ENCODE measurements at places on chromosomes 7 and 10.

DNA sequence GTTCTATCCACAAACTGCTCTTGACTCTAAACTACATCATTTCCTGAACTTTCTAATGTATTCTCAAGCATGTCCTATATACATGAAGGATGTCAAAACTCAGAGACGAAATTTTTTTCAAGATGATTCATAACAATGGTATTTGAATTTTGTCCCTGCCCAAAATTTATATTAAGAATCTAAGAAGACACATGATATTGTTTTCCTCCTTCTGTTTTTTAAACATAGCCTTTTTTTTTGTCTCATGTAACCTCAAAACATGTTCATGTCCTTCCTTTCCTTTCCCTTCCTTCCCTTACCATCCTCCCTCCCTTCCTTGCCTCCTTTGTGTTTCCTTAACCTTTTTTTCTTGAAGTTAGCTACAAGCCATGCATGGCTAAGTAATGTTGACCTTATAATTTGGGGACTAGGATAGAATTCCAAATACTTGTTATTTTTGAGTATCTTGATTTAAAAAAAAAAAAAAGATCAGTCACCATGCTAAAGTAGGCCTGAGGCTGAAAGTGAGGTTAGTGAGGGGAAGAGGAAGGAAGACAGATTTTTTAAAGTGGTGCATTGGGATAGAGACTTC lies 163.0 kb downstream of the SUGCT start:
- no peak for DNase-seq

GRCh38 chr10:7498111-7498510 lies 87.3 kb upstream of the SFMBT2 start:
- DNase-seq = no peak

GRCh38 chr7:121138262-121138933 lies 149.9 kb downstream of the CPED1 start:
- no peak for DNase-seq

- no peak for DNase-seq
Measured at GRCh38 chr10:6198171-6198570, 4.6 kb upstream of the PFKFB3 start.

DNA sequence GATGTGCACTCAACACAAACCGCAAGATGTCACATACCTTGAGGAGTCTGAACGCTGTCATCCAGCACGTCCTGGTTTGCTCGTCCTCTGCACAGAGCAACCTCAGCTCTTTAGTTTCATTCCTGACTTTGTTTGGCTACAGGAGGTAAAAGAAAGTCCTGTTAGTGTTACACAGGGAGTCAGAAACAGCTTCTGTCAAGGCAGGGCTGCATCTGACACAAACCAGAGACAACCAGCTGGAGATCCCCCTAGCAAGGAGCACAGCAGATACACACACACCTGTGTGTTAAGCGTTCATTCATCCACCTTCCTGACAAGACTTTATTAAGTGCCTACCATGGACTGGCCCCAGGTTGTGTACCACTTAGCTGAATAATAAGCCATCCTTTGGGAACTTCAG lies 47.5 kb upstream of the DDC start:
- no peak for DNase-seq

DNA sequence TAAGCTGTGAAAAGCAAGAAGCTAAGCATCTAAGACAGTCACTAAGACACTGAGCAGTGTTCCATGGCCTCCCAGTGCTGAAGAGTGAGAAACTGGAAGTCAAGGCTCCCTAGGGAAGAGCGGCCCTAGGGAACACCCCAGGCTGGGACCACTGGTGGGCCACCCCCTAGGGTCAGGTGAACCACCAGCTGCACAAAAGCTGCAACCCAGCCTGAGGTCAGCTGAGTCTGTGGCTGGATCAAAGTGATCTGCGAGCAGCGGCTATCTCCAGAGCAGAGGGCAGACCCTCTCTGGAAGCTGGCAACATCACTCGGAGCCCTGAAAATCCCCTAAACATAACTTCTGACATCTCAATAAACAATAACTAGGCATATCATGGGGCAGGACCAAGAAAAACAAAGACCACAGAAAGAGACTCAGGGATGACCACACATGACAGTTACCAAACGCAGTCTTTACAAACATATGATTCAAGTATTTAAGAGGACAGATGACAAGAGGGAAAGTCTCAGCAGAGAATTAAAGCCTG lies 125.8 kb downstream of the DLG5 start:
- no peak for DNase-seq

DNA sequence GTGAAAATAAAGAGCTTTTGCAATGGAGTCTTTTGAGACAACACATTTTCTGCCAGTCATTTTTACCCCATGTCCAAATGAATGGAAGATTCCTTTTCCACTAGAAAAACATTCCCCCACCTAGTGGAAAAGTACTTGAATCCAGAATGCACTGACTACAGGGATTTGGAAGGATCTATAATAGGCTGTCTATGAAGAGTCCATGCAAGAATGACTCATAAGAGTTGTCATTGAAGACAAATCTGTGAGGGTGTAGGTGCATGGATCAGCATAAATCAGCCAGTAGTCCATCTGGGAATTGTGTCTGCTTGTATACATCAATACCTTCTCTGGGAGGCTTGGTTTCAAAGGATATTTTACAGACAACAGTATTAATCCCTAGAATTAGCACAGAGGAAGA lies 32.5 kb upstream of the TRUB1 start:
- no peak for DNase-seq

GRCh38 chr7:10483671-10484070 lies 490.0 kb upstream of the PHF14 start:
- DNase-seq = no peak

- no peak for DNase-seq
Measured at GRCh38 chr7:17663061-17663675, 277.1 kb downstream of the SNX13 start.

DNA sequence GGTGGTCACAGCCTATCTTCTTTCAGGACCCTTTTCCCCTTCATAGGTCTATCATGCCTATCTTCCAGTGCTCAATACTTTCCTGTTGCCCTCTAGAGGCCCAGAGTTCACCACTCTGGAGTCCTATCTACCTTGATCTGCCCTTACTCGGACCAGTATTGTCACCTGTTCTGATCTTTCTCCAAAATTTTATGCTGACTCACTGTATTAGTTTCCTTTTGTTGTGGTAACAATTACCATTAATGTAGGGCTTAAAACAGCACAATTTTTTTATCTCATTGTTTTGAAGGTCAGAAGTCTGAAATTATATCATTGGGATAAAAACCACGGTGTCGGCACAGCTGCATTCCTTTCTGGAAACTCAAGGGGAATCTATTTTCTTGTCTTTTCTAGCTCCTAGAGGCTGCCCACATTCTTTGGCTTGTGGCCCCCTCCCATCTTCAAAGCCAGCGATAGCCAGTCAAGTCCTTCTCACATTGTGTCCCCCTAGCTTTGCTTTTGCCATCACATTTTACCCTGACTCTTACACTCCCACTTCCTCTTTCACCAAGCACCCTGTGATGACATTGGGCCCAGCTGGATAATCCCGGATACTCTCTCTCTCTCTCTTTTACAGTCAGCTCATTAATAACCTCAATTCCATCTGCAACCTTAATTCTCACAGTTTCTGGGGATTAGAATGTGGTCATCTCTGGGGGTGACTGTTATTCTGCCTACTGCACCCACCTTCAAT lies 54.6 kb downstream of the TFAM start:
- no peak for DNase-seq

DNA sequence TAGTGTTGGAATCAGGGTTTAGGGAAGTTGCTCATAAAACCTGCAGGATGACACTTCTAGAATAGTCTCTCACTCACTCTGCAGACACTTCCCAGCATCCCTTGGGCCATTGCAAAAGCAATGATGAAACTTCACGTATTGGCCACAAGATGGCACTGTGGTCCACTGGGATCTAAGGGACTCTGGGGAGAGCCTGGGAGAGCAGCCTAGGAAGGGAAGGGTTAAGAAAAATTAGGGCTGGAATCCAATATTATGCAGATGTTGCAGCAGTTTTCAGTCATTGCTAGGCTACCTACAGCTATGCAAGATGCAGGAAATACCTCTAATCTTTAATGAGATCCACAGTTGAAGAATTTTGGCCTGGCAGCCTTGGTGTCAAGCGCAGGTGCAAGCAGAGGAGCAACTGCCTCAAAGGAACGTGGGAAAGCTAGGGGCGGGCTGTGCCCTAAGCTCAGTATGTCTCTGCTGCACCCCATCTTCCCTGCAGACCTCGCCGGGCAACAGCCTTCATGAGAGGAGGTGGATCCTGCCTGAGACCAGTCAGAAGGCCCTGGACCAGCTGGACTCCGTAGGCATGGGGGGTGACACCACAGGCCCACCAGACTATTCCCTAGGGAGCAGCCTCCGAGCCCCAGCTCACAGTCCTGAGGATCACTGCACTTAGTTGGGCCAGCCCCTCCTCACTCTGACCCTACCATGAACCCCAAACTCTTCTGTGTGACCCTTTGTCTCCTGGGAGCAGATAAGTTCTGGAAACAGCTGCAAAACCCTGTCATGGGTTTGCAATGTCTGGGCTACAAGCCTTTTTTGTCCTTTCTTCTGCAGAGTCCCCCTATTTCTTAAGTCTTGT lies 127.9 kb upstream of the PRSS58 start:
- peak; percentile 49 for DNase-seq

DNA sequence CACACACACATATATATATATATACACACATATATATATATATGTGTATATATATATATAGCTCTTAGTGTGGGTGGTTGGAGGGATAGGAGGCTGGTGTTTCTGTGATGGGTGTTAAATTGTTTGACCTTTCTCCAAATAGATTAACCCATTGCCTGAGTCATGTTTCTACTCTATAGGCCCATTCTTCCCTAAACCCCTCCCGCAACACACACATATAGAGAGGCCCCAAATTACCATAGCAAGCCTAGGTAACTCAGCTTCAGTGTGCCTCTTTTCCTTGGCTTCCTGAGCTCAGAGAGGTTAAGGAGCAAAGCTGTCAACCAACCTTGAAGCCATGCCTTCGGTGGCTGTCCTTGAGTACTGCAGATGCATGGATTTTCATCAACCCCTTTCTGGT lies 98.7 kb upstream of the ADO start:
- DNase-seq = no peak

DNA sequence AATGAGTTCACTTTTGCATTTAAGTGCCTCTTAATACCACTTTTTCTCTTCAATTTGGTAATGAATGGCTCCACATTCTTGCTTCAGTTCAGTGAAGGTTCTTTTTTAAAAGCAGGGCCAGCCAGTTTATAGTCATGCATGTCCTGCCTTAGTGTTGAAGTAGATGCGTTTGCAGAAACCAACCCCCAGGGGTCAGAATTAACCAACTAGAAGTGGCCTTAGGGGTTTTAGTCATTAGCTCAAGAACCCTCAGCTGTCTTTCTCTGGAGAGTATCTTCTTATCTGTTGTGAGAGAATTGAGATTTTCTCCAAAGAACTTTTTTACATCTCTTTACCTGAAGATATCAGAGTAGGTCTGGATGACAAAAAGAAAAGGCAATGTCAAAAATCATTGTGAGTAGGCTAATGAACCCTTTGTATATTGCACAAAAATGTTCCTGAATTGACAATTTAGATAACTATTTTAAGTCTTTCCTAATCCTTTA lies 82.2 kb downstream of the PIK3CG start:
- DNase-seq = peak; percentile 59

DNA sequence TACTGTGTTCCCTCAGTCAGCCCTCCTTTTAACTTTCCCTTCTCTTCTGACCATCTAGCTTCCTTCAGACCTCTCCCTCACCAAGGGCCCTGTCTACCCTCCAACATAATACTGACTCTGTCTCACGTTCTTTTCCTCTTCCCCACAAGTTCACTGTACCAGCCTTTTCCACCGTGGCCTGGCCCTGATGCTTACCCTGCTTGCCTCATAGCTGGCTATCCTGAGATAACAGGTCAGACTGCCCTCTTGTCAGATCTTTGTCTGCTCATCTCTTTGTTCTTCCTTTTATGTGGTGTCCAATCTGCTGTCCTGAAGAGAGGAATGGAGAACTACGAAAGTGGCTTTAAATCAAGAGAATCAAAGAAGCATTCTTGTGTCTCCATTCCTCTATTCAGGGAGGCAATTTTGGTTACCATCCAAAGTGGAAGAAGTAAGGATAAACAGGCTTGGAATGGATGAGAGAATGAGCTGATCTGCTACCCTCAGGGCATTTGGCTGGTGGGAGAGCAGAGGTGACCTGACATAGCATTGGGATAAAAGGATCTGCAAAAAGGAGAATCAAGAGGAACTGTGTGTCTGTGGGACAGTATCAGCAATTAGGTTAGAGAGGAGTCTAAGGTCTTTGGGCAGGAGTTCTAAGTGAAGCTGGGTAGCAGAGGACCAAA lies 8.1 kb downstream of the BTAF1 start:
- no peak for DNase-seq
